ACHN (cell line): ENCODE measurements at places on chromosomes 4 and X.

- DNase-seq: no peak
These were observed 126.8 kb downstream of the GPR143 start for GRCh38 chrX:9638871-9639270.

DNA sequence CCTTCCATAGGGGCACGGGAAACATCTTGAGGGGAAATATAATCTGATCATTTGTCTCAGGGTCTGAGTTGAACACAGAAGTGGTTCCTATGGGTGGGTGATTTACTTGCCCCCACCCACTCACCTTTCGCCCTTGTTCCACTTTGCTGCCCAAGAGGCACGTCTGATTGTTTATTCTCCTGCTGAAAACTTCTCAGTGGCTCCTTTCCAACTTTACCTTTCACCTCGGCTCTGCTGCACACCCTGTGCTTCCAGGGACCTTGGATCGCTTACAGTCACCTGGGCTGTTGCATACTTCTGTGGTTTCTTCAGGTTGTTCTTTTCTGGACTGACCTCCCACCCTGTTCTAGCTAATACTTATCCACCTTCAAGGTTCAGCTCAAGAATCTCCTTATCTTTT is 213.4 kb upstream of the JADE1 start:
- DNase-seq: no peak

- no peak for DNase-seq
These were observed 9.1 kb downstream of the SMAD1 start for GRCh38 chr4:145490796-145491195.

DNA sequence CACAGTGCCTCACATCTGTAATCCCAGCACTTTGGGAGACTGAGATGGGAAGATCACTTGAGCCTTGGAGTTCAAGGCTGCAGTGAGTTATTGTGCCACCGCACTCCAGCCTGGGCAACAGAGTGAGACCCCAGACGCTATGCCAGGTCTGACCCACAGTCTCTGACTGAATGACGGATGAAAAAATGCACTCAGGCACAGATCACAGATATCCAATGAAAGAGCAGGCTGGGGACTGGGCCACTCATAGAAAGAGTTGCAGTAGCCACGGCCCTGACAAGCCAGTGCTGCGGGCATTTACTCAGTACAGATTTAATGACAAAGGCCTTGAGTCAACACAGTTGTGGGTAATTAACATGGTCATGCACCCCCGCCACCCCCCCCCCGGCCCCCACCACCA is 22.7 kb downstream of the NUDT6 start:
- no peak for DNase-seq

DNA sequence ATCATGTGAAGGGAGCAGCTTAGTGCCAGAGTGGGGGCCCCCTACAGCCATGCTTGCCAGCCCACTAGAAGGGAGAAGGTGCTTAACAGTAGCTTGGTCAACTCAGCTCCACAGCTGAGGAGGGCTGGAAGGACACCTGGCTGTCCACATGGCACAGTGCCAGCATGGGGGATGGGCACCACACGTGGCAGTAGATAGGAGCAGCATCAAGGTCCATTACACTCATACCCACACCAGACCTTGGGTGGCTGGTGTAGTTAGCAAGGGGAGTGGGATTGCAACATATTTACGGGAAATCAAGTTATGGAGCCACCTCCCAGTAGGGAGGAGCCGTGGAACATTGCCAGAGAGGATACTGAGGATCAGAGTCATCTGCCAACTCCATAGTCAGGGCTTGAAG is 37.9 kb upstream of the SLC4A4 start:
- DNase-seq: no peak

- DNase-seq: no peak
These were observed 46.0 kb downstream of the EIF2S3 start for GRCh38 chrX:24100713-24101112.

- no peak for DNase-seq
These were observed 53.1 kb downstream of the CHM start for GRCh38 chrX:85994228-85994627.

- no peak for DNase-seq
These were observed 33.6 kb upstream of the TAPT1 start for GRCh38 chr4:16259889-16260246.

- peak; percentile 66 for DNase-seq
These were observed 52.1 kb downstream of the SEL1L3 start for GRCh38 chr4:25810461-25811373.

DNA sequence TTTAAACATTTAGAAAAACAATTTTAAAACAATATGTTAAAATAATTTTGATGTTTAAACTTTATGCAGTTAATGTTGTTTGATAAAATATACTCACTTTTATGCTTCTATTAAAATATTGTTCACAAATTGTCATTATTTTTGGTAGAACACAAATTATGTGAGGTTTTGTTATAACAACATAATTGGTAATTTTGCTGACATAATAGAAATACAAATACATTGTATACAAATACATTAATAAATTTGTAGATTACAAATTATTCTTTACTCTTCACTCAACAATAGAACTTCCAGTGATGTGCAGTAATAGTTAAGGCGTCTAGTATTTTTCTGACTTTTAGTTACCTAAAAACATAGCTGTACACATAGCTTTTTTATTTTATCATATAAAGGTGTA is 1472.4 kb upstream of the ADGRL3 start:
- DNase-seq: no peak

DNA sequence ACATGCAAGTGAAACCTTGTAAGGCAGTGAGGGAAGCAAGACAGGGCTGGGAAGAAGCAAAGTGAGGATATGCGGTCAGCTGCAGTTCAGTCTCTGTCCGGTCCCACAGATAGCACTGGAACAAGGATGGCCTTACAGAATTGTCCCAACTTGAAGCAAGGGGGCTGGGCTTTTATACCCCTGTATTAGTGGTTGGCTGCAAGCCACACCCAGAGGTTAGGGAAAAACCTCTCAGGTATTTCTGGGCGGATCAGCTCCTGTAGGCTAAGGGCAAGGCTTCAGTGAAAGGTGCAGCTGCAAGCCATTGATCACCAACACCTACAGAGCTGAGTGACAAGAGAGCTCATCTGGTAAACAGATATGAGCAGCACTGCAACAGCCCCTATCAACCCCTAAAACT is 89.0 kb downstream of the KDR start:
- no peak for DNase-seq

DNA sequence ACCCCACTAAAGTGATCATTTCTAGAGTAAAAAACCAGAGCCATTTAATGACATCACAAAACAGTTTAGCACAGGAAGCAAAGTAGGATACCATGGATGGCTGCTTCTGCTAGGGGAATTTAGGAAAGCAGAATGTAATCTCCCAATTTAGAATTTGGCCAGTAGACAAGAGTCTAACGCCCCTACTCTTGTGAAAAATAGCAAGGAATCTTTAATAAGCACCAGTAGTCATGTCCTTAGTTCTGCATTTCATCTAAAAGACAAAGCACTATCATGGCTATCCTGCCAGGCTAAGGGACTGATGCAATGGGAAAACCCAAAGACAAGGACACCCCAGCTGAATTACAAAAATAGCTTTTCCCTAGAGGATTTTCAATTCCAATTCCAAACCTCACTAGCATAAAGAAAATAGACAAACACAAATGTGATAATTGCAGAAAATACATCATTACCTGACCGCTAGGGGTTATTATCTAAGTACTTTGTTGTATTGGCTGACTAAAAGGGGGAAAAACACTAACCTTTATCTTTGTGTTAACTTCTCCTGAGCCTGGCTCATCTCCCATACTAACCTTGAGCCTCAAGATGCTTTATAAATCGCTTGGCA is 2.6 kb upstream of the AMMECR1 start:
- no peak for DNase-seq

- no peak for DNase-seq
These were observed 50.4 kb upstream of the PSAPL1 start for GRCh38 chr4:7485096-7485495.

- DNase-seq: no peak
These were observed 21.7 kb downstream of the GNPDA2 start for GRCh38 chr4:44704673-44705072.

DNA sequence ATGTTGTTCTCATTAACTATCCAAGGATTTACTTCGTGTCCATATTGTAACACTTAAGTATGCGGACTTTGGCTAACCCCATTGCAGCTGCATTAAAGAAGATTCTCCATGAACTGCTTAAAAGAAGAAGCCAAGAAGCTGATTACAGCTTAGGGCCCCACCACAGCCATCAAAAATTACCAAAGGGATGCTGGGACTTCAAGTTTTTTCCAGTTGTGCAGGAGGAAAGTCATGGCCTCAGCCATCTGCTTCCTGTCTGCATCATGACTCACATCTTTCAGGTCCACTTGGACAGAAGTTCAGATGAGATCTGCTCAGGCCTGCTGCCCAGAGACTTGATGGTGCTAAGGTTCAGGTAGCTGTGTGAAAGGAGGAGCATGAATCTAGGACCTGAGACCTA is 38.8 kb upstream of the CAPN6 start:
- no peak for DNase-seq

- DNase-seq: peak; percentile 26
These were observed 176.9 kb downstream of the SLIT2 start for GRCh38 chr4:20428436-20429160.

DNA sequence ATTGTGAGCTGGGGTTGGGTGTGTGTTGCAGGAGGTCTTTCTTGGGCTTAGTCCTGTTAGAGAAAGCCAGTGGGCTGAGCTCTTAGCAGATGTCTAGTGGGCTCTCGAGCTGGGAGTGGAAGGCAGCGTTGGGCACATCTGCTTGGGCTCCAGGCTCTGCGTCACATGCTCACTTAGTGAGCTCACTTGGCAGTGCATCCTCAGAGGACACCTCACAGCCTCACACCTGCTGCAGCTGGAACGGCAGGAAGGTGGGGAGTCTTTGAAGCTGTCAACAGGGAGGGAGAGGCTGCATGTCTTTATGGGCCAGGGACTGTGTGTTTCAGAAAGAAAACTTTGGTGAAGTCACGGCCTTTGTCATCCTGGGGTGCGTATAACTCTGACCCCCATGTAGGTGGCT is 82.2 kb downstream of the PSAPL1 start:
- DNase-seq: no peak

DNA sequence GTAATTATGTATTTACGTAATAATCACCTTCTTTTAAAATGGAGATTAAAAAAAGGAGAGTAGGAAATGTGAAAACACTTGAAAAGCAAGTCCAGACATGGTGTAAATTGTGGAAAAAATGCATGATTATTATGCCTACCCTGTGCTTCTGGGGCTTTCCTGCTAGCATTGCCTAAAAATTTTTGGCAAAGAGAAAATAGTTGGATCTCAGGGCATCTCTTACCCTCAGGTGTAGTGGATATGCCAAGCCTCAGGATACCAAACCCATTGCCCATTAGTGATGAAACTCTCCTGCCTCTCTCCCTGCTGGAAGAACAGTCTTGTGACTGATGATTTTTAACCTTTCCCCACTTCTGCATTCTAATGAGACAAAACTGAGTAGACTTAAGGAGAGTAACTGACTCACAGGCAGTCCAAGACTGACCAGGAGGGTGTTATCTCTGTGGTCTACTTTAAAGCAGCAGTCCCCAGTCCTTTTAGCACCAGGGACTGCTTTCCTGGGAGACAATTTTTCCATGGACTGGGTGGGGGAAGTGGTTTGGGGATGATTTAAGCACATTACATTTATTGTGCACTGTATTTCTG is 174.6 kb downstream of the ZNF330 start:
- no peak for DNase-seq

DNA sequence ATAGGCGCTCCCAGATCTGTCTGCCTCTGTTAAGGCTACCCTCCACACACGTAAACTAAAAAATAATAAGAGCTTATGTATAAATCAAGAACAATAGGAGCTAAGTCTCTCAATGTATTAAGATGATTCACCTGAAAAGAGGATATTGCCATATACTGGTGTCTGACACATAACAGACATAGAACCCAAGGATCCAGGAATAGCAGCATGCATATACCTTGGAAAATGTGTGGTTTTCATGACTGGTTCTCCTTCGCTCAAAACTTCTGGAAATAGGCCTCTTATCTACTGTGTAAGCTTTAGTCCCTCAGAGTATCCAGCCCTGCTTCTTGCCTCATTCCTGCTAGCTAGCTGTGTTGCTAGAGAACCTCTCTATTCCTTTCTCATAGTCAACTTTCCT is 203.7 kb upstream of the SLITRK2 start:
- DNase-seq: no peak

GRCh38 chr4:89268679-89269078 is 38.9 kb downstream of the GPRIN3 start:
- DNase-seq: no peak

- peak; percentile 43 for DNase-seq
These were observed 284.1 kb upstream of the TENM3 start for GRCh38 chr4:181959121-181959520.

GRCh38 chr4:182306792-182307507 is 63.7 kb downstream of the TENM3 start:
- no peak for DNase-seq

DNA sequence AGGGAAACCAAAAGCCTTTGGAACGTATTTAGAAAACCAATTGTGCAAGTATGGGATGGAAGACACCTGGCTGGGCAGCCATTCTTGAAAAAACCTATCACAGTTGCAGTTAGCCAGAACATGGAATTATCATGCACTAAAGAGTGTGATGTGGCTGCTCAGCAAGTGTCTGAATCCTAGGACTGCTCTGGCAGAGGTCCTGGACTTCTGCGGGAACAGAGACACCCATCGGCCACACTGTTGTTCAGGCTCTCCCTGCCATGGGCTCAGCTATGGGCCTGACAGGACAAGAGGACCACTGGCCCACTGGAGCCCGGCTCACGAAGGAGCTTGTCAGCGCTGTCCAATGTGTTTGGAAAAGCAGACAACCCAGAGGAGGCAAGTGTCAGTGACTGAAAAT is 115.7 kb upstream of the GPC4 start:
- no peak for DNase-seq

DNA sequence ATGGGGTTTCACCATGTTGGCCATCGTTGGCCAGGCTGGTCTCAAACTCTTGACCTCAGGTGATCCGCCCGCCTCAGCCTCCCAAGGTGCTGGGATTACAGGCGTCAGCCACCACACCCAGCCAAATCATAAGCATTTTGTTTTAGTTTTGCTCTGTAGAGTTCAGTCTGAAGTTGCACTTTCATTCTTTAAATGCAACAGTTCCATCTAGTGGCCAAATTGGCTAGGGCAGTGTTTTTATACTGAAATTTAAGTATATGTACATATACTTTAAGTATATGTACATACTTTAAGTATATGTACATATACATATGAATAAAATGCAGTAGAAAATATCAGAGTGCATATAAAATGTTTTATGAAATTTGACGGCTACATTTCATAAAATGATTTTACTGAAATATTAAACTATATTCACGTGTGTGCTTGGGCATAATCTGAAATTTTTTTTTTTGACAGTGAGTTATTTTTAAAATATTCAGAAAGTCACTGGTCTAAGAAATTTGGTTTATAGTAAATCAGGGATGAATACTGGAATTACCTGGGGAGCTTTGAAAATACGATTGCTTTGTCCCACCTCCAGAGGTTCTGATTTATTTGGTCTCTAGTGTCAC is 145.5 kb downstream of the NWD2 start:
- DNase-seq: peak; percentile 60
